Sciatic nerve (tissue), 2 donors: ENCODE measurements at places on chromosomes 5 and 9.

GRCh38 chr9:101848485-101848919 is 110.1 kb upstream of the GRIN3A start:
- no peak for DNase-seq

DNA sequence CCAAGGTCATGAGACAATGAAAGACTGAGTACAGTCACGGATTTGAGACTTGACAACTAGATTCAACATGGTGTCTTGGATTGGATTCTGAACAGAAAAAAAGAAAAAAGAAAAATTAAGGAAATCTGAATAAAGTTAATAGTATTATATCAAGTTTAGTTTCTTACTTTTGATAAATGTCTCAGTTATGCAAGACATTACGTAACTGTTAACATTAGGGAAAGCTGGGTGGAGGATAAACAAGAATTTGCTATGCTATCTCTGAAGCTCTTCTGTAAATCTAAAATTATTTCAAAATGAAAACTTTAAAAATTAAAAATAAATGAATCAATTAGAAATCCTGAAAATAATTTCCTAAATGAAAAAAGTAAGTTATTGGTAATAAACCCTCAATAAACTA is 14.4 kb upstream of the DCAF12 start:
- DNase-seq = no peak

GRCh38 chr5:161138751-161139455 is 286.9 kb upstream of the ATP10B start:
- no peak for DNase-seq

GRCh38 chr5:8413975-8414374 is 545.0 kb downstream of the MTRR start:
- no peak for DNase-seq

GRCh38 chr5:23268136-23268535 is 239.3 kb upstream of the PRDM9 start:
- no peak for DNase-seq

GRCh38 chr9:93677048-93677571 is 100.7 kb downstream of the PHF2 start:
- DNase-seq = peak; percentile 50

- DNase-seq = peak; percentile 55
Observed at GRCh38 chr5:122311497-122311960, 508 bp upstream of the SNCAIP start.

DNA sequence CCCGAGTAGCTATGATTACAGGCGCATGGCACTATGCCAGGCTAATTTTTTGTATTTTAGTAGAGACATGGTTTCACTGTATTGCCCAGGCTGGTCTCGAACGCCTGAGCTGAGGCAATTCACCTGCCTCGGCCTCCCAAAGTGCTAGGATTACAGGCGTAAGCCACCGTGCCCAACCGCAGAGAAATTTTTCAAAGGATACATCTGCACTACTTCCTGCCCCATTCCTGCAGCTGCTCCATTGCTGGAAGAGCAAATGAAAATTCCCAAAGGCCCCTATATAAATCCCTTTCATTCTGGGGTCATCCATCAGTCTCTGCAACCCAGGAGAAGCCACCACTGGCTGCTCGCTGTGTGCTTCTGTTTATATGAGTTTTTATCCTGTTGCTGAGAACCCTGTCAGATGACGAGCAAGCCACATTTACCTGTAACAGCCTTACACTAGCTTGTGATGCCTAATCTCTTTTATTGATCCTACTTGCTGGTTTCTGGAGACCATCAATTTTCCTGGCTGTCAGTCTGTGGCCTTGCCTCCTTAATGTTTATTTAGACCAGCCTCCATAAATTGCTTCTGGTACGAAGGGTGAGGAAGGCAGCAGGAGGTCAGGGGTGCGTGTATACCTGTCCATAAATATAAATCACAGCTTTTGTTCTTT is 925.3 kb downstream of the TLE4 start:
- no peak for DNase-seq

DNA sequence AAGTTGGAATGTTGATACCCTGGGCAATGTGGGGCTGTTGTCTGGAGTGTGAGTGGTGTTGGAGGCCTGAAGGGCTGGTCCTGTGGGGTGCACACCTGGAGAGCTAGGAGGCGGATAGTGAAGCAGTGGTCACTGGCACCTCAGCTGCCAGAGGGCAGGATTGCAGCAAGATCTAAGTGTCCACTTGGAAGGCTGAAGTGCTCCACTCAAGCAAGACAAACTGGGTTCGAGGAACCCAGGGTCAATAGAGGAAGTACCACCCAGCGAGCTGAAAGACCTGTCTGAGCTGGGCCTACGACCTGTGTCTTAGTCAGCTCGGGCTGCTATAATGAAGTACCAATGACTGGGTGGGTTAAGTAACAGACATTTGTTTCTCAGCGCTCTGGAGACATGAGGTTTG is 39.7 kb upstream of the TJP2 start:
- no peak for DNase-seq

- no peak for DNase-seq
Observed at GRCh38 chr5:69043655-69043996, 50.2 kb upstream of the SLC30A5 start.

GRCh38 chr9:125125523-125125922 is 17.8 kb downstream of the SCAI start:
- no peak for DNase-seq

GRCh38 chr9:122197426-122197825 is 31.3 kb downstream of the LHX6 start:
- no peak for DNase-seq

- DNase-seq = no peak
Observed at GRCh38 chr5:80958616-80959015, 1.5 kb upstream of the RASGRF2 start.

DNA sequence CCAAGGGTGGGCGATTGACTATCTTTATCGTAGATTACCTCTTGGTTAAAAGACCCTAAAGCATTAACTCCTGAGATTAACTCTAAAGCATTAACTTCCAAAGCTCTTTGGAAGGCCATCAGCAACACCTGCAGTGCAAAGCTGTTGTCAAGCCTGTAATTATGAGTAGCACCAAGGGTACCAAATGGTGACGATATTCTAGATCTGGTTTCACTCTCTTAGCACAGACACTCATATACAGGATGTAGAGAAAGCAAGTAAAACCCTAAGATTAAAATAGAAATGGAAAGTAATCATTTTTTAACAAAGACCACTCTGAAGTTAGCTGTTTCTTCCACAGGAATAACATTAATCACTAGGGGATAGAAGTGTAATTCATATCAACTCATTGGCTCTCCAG is 29.9 kb upstream of the TNFSF8 start:
- no peak for DNase-seq

GRCh38 chr9:121185774-121186403 is 15.8 kb downstream of the RAB14 start:
- no peak for DNase-seq

GRCh38 chr9:5799314-5799713 is 33.6 kb downstream of the ERMP1 start:
- no peak for DNase-seq

- DNase-seq = no peak
Observed at GRCh38 chr5:173033923-173034322, 22.2 kb upstream of the CREBRF start.

GRCh38 chr5:91101600-91102379 is 281.3 kb downstream of the ARRDC3 start:
- DNase-seq = peak; percentile 80

DNA sequence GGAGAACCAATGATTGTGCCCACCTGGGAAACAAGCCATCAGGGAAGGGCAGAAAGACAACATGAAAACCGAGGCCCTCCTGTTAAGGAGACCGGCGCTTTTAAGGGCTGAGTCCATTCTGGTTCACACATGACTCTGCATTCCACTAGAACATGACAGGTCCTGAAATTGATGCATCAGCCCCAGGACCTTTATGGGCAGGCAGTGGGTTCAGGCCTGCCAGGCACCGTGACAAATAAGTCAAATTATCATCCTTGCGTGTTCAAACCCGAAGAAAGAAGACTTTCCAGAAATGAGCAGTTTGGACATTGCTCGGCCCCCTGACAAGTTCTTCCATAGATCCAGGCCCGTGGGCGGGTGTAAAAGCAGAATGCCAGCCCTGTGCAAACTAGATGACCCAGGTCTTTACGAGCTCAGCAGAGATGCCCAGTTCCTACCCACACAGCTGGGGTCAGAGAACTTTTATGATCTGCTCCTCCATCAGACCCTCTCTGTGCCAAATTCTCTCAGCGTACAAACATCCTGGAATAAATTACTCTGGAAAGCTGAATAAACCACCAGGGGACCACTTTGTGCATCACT is 295.5 kb upstream of the WWC1 start:
- DNase-seq = no peak

GRCh38 chr5:77633207-77633675 is 5.3 kb downstream of the OTP start:
- no peak for DNase-seq

GRCh38 chr9:95459851-95460517 is 56.8 kb downstream of the PTCH1 start:
- DNase-seq = no peak

DNA sequence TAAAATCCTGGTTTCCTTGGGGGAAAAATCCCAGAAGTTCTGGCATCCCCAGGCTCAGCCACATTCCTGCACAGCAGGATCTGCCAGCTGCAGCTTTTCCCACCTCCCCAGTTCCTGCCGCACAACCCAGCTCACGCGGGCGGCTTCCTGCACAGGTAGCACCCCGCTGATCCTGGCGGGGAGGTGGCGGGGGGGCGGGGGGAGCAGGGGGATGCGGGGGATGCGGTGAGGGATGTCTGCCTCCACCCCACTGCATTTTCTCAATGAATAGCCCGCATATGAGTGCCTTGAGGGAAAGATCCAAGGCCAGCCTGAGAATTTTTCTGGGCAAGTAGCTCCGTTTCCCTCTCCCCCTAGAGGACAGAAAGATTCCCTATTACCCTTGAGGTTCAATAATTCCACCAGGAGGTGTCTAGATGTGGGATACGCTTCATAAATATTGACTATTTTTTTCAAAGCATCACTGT is 21.1 kb downstream of the GFPT2 start:
- no peak for DNase-seq

GRCh38 chr5:96110300-96110699 is 148.6 kb upstream of the ELL2 start:
- no peak for DNase-seq

DNA sequence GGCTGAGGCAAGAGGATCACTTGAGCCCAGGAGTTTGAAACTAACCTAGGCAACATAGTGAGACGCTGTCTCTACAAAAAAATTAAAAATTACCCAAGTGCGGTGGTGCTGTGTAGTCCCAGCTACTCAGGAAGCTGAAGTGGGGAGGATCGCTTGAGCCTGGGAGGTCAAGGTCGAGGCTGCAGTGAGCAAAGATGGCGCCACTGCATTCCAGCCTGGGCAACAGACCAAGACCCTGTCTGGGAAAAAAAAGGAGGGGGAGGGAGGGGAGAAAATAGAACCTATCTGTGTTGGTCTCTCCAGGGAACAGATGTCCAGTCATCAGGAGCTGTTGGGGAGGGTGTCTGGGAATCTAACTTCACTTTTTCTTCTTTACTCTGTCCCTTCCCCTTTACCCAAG is 24.3 kb downstream of the MAT2B start:
- no peak for DNase-seq

DNA sequence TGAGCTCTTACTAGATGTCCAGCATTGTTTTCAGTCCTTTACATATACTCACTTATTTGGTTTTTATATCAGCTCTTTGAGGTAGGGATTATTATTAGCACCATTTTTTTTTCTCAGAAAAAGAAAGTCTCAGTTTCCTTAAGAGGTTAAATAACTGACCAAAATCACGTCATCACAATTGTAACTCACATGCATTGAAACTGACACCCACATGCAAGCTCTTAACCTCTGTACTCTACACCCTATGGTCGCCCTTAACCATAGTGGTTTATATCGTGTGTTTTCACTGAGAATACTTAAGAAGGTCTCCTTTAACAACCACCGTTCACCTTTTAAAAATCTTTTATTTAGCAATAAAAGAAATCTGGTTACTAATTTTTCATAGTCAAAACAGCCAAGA is 61.0 kb downstream of the PRDM6 start:
- no peak for DNase-seq

DNA sequence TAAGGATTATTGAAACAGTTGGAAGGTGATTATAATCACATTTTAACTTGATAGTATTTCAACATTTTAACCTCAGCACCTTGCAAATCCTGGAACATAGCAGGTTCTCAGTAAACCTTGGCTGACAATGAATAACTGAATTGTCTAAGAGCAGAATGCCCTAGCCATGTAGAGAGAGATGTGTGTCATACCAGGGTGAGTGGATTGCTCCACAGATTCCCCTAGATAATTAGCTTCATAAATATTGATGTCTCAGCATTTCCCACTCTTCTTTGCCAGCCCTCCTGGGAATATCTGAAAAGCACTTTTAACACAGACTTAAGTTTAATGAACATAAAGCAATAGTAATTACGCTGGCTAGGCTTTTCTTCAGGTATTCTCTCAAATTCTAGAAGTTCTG is 363.5 kb downstream of the MAN2A1 start:
- DNase-seq = no peak

- DNase-seq = no peak
Observed at GRCh38 chr9:107342476-107343161, 59.5 kb downstream of the RAD23B start.

GRCh38 chr5:139660105-139660922 is 12.2 kb downstream of the CXXC5 start:
- peak; percentile 78 for DNase-seq

DNA sequence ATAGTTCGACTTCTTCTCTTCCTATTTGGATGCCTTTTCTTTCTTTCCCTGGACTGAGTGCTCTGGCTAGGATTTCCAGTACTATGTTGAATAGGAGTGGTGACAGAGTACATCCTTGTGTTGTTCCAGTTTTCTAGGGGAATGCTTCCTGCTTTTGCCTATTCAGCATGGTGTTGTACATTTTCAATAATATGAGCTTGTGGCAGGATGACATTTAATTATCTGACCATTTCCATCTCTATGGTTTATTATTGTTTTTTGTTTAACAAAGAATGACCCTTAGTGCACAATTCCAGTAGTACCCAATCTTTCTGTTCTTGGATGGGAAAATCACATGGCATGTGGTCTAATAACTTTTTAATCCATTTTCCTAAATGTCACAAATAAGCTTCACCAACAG is 135.6 kb upstream of the SLC12A2 start:
- no peak for DNase-seq

- DNase-seq = peak; percentile 85
Observed at GRCh38 chr9:8660383-8660782, 860.8 kb upstream of the DMAC1 start.

DNA sequence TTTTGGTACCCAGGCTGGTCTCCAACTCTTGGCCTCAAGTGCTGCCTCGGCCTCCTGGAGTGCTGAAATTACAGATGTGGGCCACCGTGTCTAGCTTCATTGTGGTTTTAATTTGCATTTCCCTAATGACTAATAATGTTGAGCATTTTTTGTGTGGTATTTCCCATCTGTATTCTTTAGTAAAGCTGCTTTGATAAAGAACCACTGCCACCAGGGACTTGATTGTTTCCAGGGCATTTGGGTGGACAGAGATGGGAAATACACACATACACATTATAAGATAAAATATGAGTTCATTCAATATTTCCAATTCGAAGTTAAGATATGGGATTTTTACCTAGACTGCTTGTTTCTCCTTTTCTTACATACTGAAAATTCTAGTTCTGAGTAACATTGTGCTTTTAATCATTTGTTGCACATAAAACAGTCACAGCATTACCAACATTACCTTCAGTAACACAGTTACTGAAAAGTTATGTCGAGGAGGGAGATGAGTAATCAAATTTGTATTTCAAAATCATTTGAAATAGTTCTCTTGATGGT is 28.9 kb downstream of the HABP4 start:
- no peak for DNase-seq

- no peak for DNase-seq
Observed at GRCh38 chr5:116763987-116764866, 189.6 kb upstream of the SEMA6A start.
